NCI-H1105 treated with DMSO at 0.1 percent for 48 hours (cell line): ENCODE measurements at places on chromosomes 6 and 20.

- DNase-seq, result no peak
Observed at GRCh38 chr6:8441452-8441851, 6.1 kb upstream of the SLC35B3 start.

GRCh38 chr6:29702519-29703103, 20.6 kb upstream of the HLA-F start:
- peak; percentile 31 for DNase-seq

DNA sequence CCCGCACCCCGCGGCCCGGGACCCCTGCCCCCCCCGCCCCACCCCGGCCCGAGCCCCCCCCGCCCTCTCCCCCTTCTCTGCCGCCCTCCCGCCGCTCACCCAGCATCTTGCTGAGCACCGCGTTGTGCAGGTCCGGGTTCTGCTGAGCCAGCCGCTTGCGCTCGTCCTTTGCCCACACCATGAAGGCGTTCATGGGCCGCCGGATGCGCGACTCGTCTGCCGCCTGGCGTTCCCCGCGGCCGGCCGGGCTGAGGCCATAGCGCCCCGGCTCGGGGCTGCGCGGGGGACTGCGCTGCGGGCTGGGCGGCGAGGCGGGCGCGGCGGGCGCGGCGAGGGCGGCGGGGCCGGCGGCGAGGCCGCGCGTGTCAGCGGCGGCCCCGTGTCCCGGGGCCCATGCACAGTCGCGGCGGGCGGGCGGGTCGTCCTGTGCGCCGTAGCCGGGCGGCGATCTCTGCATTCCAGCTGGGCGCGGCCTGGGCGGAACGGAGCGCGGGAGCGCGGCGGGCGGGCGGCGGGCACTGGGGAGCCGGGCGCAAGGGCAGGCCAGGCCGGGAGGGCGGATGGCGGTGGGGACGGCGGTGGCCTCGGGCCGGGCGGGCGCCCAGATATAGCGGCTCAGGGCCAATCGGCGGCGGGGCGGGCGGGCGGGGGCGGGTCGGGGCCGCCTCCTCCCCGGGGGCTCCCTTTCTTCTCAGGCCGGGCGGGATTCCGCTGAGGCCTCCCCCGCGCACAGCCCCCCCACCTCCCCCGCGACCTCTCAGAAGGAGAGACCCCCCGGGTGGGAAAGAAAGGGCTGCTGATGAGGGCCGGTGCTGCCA, at the start of gene SOX18:
Gene SOX18, minus strand, starts transcription at position 580 of the 818 bp plus-strand sequence. Its CDS starts 123 bp downstream, at position 457.
- DNase-seq, result no peak

GRCh38 chr20:52166150-52166549, 25.4 kb downstream of the ZFP64 start:
- DNase-seq, result no peak

DNA sequence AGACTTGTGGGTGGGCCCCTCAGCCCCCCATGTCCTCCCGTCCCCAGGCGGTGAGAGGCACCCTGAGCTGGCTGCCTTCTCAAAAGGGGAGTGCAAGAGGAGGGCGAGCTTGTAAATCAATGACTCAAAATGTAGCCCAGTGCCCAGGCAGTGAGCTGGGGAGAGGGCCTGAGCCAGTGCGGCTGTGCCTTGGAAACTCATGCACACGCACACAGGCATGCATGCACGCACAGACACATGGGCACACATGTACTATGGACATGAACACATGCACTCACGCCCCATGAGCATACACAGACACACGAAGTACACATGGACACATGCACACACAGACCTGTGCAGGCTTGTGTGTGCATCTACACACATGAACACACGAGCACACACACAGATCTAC, 133.5 kb downstream of the TAF4 start:
- no peak for DNase-seq

DNA sequence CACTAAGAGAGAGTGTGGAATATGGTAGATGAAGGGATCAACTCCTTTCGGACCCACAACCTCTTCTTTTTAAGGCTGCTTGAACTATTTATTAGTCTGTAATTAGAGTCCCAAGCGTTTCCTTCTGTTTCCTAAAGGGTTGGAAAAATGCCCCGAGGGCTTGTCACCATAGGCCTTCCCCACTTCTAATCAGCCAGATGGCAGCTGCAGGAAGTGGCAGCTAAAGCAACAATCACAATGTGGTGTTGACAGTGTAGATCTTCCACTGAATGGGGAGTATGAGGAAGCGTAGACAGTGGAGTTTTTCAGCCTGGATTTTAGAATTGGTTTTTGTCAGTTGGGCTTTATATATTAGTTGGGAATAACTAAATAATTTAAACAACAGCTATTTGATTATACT, 40.6 kb downstream of the SLC35D3 start:
- DNase-seq, result peak; percentile 87
